Muscle of back (tissue), 13 donors: ENCODE measurements at places on chromosomes 3 and 15. TPM values are rescaled to one million over a fixed set of nuclear protein-coding genes. Genes with fewer than 3 reads are reported as not detected.
A peak's percentile ranks its signal among the peaks of the same experiment; 100 is the strongest.

GRCh38 chr3:175057401-175057800, 198.3 kb downstream of the NAALADL2 start:
- DNase-seq, result no peak

- peak; percentile 95 for DNase-seq
These were observed 49.8 kb upstream of the GALNT15 start for GRCh38 chr3:16124636-16125035.

Gene PLCL2
- polyA plus RNA-seq, result 8.3 TPM

DNA sequence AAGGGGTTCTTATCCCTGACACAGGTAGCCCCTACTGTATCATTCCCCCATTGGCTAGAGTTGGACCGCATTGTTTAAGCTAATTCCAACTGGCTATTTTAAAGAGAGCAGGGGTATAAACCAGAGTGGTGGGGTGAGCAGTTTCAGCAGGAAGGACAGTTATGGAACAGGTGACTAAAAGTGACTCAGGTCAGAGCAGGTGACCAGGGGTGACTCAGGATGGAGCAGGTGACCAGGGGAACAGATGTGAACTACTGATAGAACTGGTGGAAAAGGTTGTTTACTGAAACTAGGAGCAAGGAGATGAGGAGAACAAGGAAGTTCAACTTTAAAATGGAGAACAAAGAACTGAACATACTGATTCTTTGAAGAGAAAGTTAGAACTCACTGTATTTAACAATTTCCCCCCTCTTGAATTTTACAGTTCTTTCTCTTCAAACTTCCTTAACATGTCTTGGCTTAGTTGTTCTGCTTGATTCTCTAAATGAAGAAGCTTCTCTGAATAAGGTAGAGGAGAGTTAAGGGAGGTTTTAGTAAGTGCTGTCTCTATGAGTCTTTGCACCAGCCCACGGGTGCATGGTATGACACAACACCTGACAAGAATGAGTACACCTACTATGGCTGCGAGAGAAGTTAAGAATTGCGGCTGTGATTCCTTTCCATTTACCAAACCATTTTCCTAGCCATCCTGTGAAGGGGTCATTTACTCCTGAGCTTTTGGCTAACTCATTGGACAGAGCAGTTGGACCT, 83.4 kb upstream of the WNT7A start:
- no peak for DNase-seq

DNA sequence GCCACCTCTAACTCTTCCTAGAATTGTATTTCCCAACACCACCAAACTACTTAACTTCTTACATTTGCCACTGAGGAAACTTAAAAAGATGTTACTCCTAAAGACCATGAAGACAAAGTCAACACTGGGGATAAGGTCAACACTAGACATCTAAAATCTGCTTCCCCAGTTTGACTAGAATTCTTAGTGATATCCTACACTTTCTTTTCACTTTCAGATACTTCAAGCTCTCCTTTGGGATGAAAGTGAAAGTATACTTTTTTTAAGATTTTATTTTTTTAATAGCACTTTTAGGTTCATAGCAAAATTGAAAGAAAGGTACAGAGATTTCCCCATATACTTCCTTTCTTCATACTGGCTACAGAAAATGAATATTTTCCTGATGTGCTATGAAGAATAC, 32.6 kb downstream of the GOLIM4 start:
- no peak for DNase-seq

DNA sequence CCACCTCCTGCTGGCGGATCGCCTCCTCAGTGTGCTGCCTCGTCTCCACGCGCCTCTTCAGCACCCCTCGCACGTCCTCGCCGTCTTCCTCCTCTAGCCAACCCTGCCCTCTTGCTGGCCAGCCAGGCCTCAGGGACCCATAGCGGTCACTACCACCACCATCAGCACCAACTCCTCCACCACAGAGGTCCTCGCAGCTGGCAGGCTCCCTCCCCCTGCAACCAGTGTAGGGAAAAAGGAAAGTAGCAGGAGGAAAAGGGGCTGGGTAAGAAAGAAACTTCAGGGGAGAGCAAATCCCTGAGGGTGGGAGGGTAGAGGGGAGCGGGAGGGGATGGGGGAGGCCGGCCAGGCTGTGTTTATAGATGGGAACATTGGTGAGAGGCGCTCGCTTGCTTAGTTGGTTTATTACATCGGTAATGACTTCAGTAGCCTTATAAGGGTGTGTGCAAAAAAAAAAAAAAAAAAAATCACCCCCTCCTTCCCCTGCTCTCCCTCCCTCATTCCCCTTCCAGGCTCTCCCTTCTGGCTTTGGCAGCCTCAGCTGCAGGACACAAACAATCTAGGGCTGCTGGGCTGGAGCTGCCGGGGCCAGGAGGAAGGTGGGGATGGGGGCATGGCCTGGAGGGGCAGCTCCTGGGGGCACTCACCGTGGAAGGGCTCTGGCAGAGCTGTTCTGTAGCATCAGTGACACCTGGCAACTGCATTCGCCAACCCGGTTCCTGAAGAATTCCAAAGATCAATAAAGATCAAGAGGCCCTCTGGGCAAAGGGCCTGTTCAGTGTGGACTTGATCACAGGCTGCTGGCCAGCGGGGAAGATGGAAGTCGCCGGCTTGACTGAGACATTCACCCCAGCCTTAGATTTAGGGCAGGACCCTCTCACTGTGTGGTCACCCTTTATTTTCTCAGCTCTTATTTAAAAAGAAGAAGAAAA, 116.2 kb upstream of the HACD2 start:
- no peak for DNase-seq

DNA sequence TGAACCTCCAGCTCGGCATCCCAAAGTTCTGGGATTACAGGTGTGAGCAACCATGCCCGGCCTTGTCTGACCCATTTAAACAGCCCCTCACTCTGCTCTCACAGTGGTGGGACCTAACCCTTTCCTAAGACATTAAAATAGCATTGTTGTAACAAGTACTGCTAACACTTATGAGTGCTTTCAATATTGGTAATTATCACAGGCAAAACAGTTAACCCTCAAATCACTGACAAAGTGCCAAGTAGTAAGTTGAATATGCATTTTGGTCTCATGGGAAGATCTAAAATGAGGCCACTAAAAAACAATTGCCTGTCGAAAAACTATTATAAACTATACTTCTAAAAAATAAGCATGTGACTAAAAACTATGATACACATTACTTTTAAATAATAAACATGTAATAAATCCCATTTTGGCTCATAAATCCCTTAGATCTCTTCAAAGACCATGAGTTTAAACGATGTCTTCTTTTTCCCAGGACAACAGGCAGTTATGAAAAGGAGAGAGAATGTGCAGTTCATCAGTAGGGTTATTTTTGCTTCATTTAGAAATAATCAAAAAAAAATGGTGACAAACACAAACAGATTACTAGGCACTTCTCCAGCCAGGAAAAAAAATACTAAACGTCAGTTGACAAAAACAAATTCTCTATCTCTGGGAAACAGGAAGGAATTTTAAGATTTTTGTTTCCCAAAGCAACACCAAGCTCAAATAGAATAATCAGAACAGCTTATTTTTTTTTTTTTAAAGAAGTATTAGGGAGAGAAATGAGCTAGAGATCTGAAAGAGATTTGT, 95.4 kb downstream of the RFTN1 start:
- DNase-seq, result no peak

DNA sequence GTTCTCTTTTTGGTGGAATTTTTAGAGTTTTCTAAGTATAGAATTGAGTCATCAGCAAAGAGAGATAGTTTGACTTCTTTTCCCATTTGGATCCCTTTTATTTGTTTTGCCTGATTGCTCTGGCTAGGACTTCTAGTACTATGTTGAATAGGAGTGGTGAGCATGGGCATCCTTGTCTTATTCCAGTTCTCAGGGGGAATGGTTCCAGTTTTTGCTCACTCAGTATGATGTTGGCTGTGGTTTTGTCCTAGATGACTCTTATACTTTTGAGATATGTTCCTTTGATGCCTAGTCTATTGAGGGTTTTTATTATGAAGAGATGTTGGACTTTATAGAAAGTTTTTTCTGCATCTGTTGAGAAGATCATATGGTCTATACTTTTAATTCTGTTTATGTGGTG, 72.5 kb downstream of the TNFAIP8L3 start:
- no peak for DNase-seq

- DNase-seq, result no peak
These were observed 250.7 kb downstream of the OPA1 start for GRCh38 chr3:193843474-193844301.

- no peak for DNase-seq
These were observed 27.5 kb upstream of the DENND4A start for GRCh38 chr15:65819563-65819960.

DNA sequence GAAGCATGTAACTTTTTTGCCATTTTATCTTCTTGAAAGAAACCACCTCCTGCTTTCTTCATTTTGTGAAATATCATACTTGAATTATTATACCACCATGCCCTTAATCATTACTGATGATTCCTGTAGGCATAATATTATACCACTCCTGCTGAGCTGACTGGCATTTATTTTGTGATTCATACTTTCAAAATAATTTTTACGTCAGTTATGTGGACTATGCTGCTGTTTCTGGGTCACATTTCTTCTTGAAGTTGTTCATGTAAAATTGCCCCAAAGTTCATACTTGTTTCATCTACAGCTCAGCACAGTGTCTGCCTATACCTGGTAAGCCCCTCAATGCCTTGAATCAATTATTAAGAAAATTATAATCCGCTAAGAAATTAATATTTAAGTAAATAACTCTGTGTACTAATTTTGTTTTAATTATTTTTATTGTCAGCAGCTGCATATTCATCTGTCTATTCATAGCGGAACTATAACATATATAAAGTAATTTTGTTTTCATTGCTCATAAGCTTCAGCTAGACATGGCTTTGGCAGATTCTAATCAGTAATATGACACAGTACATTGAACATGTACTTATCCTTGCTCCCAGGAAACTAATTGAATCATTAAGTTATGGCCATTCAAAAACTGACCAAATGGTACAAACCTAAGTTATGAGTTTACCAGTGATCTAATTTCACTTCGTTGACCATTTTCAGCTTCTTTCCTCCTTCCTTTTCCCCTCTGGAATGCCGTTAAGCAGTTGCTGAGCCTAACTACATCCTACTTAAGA, 160.0 kb downstream of the NAALADL2 start:
- DNase-seq, result no peak
